HFFc6 (cell line): ENCODE measurements at places on chromosomes 1 and 21. TPM values are rescaled to one million over a fixed set of nuclear protein-coding genes. Genes with fewer than 3 reads are reported as not detected.

DNA sequence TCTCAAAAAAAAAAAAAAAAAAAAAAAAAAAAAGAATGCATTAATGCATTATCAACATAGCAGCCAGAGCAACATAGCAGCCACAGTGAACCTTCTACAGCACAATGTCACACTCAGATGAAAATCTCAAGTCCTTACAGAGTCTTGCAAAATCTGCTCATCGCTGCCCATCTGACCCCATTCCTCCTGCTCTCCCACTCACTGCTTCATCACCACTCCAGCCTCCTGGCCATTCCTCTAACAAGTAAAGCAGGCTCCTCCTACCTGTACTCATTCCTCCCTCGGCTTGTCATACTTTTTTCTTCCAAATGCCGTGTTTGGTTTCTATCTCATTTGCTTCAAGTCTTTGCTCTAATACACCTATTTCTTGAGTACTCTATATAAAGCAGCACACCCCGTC, 29.5 kb downstream of the BRINP2 start:
- DNase-seq = no peak

- peak; percentile 85 for DNase-seq
These were observed 57.1 kb downstream of the TMEM53 start for GRCh38 chr1:44616991-44617702.

GRCh38 chr1:197776351-197777105, 1.2 kb upstream of the DENND1B start:
- DNase-seq = peak; percentile 89

GRCh38 chr1:68107771-68108170, 57.3 kb upstream of the DIRAS3 start:
- DNase-seq = peak; percentile 30

GRCh38 chr1:60567256-60567655, 493.7 kb upstream of the C1orf87 start:
- no peak for DNase-seq

- no peak for DNase-seq
These were observed 285.7 kb downstream of the TM2D1 start for GRCh38 chr1:61439234-61439633.

- DNase-seq = no peak
These were observed 651.0 kb upstream of the PLXNA2 start for GRCh38 chr1:208895181-208895580.

DNA sequence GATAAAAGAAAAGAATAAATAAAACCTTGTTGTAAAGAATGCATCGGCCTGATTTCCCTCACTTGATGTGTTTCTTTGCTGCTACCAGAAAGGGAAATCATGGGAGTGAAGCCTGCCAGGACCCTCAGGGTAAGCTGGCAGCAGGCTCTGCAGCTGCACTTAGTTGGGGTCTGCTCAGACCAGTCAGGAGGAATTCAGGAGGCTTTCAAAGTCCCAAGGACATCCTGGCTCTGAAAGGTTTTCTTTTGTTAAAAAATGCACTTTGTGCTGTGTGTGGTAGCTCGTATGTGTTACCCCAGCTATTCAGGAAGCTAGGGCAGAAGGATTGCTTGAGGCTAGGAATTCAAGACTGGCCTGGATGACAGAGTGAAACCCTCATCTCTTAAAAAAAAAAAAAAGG, 254.8 kb downstream of the ZNF648 start:
- DNase-seq = no peak

DNA sequence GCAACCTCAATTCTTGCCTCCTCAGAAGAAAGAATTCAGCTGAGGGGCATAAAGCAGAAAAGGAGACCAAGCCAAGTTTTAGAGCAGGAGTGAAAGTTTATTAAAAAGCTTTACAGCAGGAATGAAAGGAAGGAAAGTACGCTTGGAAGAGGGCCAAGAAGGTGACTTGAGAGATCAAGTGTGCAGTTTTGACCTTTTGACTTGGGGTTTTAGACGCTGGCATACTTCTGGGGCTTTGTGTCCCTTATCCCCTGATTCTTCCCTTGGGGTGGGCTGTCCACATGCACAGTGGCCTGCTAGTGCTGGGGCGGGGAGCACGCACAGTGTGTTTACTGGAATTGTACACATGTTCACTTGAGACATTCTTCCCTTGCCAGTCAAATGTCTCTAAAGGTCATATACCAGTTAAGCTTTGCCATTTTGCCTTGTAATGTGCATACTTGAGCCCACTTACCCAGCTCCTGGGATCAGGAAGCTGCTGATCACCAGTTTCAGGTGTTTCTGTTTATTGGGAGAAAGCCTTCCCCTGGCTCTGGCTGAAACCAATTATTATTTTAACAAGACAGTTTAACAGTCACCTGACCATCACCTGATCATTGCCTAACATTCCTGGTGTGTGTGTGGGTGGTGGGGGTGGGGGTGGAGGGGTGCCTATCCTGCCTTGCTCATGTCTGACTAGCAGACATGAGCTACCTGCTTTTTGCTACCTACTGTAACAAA, 36.2 kb downstream of the UTP25 start:
- no peak for DNase-seq

DNA sequence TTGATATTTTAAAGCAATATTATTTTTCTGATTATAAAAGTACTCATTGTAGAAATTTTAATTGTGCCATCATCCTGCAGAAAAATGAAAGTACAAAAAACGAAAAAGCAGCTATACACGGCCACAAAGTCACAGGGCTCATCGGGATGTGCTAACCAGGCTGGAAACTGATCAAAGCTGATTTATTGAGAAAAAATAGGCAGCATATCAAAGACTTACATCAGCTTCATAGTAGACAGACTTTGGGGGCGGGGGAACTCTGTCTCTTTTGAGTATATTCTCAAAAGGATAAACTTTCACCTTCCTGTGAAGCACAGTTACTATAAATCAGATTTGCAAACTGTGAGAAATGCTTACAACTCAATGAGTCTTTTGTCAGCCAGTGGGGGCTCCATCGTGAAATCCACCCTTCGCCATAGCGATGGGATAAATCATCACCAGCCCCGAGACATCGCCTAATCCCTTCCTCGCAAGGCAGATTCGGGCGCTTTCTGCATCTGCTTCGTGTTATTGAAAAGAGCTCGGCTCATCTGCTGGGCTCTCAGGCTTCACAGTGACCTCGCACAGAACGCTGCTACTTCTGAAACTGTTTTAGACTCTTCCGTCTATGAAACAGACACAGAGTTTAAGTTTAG, 69.2 kb upstream of the ERG start:
- DNase-seq = peak; percentile 17

Gene AZIN2
- total RNA-seq = 3.1 to 3.5 TPM (median 3.1 TPM) in 3 replicates

GRCh38 chr1:185789501-185790193, 55.5 kb downstream of the HMCN1 start:
- DNase-seq = no peak

DNA sequence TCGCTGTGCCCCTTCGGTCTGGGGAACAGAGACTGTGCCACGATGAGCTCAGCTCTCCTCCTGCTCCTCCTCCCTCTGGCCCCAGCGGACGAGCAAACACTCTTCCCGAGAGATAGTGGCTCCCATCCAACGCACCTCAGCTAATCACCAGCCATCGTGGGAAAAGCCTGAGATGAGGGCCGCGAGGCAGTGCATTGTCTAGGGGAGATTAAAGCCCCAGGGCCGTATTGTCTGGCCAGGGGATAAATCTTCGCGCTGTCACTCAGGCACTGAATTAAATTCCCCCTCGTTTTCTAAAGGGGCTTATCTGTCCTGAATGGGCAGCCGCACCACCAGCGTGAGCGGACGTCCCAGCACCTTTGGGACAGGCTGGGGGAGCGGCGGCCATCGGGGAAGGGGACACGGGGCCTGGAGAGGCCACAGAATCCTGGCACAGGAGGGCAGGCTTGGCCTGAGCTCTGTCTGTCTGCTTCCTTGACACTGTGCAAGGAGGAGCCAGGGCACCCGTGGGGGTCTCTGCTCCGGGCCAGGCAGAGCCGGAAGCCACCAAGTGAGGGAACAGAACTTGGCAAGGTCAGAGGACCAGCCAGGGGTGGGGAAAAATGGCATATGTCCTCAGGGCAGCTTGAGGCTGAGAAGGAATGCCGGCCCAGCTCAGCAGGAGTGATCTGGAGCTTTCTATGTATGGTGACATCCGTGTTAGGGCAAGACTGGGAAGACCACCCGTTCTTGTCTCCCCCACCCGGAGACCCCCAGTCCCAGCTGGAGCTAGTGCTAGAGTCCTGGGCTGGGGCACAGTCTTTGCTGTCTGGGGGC, 32.3 kb downstream of the PRDM16 start:
- DNase-seq = no peak

- DNase-seq = no peak
These were observed 222.7 kb downstream of the TM2D1 start for GRCh38 chr1:61501971-61502916.

Gene RNF186
- total RNA-seq = not detected in 3 replicates

- no peak for DNase-seq
These were observed 4.1 kb upstream of the PCBP3 start for GRCh38 chr21:45639206-45640000.

Gene CFAP45
- 1.3 to 1.7 TPM (median 1.4 TPM) in 3 replicates for total RNA-seq

DNA sequence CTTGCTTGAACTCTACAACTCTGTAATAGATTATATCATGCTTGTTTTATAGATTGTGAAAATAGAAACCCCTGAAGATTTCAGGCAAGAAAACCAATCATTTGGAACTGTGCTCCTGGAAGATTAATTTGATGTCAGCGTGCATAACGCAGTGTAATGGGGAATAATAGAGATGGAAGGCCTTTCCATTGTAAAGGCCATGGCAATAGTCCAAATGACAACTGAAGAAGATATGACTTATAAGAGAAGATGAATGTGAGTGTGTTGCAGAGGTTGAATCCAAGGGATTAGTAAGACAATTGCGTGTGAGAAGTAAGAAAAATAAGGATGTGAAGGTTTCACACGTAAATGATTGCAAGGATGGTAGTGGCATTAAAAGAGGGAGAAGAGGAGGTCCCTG, 285.0 kb downstream of the DUSP10 start:
- no peak for DNase-seq

Gene ATP1A2
- total RNA-seq = 0.09 to 0.24 TPM (median 0.11 TPM) in 3 replicates

DNA sequence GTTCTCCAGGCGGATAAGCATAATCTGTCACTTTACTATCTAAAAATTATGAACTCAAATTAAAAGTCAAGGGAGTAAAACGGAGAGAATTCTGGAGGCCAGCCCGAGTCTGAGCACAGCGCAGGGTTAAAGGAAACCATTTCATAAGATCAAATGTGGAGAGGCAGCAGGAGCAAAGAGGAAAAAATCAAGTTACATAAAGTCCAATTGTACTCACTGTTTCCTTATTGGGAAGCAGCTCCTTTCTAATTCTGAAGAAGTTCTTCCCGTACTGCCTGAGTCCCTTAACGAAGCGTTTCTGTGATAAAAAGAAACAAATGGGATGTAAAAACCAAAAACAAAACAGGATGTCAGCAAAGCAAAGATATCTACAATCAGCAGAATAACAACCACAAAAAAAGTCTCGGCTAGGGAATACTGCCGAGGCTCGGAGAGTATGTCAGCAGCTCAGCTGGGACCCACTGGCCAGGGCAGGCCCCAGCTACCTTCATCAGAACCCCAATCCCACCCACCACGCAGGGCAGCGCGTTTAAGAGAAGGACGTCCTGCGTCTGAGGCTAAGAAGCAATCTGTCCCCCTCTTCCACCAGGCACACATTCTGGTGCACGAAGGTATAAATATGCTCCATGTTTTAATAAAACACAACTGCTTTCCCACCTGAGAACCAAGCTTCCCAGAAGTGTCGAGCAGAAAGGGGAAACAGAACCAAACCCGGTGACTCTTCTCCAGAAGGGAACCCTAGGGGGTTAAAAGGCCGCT, 104.8 kb downstream of the SLC45A1 start:
- peak; percentile 4 for DNase-seq

DNA sequence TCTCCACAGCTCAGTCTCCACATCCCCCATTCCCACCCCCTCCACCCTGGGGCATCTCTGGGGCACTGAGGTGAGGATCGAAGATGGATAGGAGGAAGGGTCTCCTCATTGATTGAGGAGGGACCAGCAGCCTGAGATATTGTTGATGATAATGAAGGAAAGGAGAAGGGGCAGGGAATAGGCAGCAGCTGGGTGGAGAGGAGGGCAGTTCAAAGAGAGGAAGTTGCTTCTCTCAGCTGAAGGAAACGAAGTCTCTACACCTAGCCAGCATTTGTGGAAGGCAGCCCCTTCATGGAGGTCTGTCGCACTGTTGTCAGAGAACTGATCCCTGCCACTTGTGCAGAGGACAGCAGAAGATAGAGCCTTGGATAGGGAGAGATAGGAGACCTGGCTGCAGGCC, 5.7 kb downstream of the KNCN start:
- no peak for DNase-seq

Gene SLC30A10
- total RNA-seq = not detected in 3 replicates

Gene S100A7
- not detected in 3 replicates for total RNA-seq

Gene FAM110D
- not detected in 3 replicates for total RNA-seq

- DNase-seq = no peak
These were observed 467.8 kb downstream of the LMO4 start for GRCh38 chr1:87796471-87796901.

Gene MYOM3
- 0.04 to 0.05 TPM in 2 of 3 replicates, not detected in the other for total RNA-seq
